Mesenchymal stem cell (in vitro differentiated cells and primary cell): ENCODE measurements at places on chromosomes 3 and 15.

DNA sequence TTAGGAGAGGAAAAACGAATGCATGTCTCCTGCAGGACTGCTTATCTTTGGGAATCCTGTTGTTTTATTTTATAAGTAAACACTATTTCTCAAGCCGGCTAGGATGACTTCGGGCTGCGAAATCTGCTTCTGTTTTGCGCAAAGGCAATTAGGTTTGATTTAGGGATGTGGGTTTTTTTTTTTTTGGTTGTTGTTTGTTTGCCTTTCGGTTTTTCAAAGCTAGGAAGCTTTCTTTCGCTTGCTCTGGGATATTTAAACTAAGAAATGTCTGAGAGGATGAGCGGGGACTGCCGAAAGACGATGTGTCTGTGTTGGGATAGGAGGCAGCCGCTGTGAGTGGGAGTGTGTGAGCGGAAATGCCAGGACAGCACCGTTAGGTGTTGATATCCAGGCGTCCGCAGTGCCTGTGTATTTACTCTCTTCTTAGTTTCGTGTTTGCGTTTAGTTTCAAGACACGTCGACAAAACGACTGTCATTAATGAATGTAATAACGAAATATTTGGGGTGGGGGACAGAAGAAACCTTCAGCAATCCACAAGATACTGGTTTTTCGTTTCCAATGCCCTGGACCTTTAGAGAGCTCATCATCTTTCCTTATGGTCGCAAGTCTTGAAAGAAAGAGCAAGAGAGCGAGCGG, 604 bp downstream of the ISL2 start:
- peak; percentile 67 for DNase-seq

- no peak for DNase-seq
These were observed 13.3 kb upstream of the PTX3 start for GRCh38 chr3:157423337-157423736.

- DNase-seq = no peak
These were observed 12.9 kb downstream of the SLCO3A1 start for GRCh38 chr15:91866371-91866905.

DNA sequence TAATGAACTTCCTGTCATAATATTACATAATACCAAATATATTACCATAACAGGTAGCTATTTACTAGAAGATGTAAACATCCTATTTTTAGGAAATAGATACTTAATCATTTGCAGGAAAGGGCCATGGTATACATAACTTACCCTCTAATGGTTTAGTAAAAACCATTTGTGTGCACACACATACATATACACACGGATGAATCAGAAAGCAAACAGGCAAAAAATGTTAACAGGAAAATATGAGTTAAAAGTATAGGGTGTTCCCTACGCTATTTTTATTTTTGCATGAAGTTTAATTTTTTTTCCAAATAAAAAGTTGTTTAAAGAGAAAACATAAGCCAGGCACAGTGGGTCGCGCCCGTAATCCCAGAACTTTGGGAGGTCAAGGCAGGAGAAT, 34.6 kb downstream of the FAM174B start:
- DNase-seq = no peak

DNA sequence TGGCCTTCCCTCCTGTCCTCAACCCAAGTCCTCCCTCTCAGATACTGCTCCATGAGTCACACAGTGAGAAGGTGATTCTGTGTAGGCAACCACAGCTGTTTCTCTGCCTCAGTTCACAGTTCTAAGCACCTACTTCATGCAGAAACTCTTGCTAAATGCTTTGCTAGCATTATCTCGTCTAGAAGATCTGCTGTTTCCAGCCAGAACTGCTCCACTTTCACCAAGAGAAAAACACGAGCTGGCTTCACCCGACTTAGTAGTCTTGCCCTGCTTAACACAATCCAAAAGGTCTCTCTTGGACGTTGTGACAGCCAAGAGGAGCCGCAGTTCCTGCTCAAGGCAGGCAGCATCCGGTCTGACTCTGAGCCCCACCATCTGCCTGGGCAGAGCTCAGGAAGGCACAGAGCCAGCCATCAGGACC, 272.1 kb downstream of the UACA start:
- DNase-seq = peak; percentile 56

DNA sequence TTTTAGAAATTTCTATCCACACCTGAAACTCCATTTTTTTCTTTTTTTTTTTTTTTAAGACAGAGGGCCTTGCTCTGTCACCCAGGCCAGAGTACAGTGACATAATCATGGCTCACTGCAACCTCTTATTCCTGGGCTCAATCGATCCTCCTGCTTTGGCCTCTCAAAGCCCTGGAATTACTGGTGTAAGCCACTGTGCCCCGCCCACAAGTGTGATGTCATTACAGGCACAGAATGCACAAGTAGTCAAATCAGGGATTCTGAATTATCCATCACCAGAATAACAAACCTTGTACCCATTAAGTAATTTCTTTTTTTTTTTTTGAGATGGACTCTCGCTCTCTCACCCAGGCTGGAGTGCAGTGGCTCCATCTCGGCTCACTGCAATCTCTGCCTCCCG, 1.9 kb downstream of the UQCRC1 start:
- DNase-seq = peak; percentile 39

DNA sequence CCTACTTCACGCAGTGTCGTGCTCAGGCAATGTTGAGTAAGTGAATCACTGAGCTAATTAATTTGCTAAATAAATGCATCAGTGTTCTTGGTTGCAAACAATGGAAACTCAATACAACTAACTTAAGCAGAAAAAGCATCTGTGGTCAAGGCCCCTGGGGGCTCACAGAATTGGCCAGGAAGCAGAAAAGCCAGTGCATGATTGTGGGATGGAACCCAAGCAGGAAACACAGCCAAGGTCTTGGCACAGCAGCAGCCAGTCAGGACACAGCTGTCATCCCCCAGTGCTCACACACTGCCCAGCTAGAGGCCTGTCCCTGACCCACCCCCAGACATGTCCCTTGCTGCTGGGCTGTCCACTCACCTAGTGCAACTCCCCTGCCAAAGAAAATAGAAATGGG, 85.9 kb downstream of the AQP9 start:
- DNase-seq = no peak

DNA sequence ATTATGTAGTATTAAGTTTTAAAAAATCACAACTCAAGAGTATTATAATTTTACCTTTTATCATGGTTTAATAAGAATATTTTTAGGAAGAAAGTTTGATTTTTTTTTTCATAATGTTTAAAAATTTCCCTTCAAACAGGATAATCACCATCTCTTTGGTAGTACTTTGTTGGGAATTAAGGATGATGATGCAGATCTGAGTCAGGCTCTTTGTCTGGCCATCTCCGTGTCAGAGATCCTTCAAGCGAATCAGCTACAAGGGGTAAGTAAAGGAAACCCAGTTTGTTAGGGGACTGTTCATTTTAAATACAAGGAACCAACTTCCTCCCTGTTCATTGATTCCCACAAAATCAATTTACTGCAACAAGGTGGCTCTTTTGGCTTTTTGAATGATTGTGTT, 36.8 kb upstream of the NIT2 start:
- DNase-seq = no peak

GRCh38 chr3:152272771-152273242, 4.1 kb downstream of the MBNL1 start:
- peak; percentile 92 for DNase-seq

- DNase-seq = no peak
These were observed 201.6 kb upstream of the RGMA start for GRCh38 chr15:93290618-93290946.

DNA sequence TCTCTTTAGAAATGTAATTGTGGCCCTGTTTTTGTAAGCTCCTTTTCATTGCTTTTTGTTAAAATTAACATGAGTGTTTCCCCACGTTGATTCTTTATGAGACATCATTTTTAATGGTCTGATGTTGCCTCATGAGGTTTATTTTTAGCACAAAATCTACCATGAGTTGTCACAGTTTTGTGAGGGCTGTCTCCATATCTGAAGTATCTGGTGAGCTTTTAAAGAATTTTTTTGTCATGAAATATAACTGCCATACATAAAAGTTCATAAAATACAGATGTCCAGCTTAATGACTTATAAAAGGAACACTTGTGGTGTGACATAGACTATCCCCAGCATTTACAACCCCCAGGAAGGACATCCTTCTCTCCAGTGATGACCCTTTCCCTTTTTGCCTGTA, 34.3 kb upstream of the CEMIP start:
- DNase-seq = peak; percentile 67

- DNase-seq = no peak
These were observed 304.3 kb downstream of the TLE3 start for GRCh38 chr15:69793431-69793780.

DNA sequence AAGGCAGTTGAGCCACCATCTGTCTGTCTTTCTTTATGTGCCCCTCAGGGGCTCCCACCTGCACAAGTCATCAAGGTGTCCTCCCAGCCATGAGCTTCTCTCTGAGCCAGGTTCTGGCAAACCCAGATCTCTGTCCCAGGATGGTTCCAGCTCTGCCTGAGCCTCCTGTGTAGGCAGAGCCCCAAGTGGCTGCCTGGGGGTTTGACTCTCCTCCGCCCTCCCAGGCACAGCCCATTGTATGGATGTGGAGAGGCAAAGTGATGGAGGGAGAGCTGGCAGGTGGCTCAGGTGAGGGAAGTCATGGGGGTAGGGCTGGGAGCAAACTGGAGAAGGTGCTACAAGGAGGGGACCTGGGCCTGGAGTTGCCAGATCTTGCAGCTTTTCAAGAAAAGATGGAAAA, 56.9 kb downstream of the GRIP2 start:
- DNase-seq = no peak

DNA sequence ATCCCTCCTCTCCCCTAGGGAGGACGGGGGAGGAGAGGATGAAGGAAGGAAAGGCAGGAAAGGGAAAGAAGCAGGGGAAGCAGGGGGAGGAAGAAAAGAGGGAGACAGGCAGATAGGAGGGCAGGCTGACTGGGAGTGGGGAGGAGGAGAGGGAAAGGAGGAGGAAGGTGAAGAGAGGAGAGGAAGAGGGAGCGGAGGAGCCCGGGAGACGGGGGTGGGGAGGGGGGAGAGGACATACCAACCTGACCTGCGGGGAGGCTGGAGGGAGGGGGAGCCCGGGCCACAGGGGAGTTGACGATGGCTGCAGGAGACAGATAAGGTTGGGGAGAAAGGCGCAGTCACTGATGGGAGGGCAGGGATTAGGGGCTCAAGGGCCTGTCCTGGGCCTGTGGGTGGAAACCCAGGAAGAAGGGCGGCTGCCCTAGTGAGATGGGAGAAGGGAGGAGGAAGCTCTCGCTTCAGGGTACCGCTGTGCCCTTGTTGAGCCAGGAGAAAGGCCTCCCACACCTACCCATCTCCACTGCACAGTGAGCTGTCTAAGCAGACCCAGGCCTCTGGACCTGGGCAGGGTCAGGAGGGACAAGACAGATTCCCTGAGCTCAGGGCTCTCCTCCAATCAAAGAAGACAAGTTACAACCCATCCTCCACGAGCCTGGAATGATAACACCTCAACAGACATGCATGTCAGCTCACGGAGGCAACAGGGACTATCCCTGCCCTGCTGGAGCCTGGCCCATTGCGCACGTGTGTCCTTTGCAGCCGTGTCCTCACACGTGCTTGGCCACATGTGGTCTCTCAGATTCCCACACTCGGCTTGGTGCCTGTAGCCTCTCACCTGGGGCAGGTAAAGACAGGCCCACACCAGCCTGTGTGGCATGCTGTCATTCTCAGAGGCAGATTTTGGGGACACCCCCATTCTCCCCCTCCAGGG, 27.9 kb downstream of the C3orf18 start:
- DNase-seq = no peak

- no peak for DNase-seq
These were observed 107.9 kb downstream of the GMPS start for GRCh38 chr3:155978324-155978723.
